ENCODE measurements at places on chromosomes 11 and 22. TPM values are rescaled to one million over a fixed set of nuclear protein-coding genes. Genes with fewer than 3 reads are reported as not detected.

The ATG16L2 gene
- 121 TPM for total RNA-seq

The PICALM gene
- total RNA-seq: 122 TPM

The GLYAT gene
- not detected for total RNA-seq

The GSTT2B gene
- total RNA-seq: not detected

The MAJIN gene
- not detected for total RNA-seq

The MAP6 gene
- total RNA-seq: 0.18 TPM

The UCP3 gene
- total RNA-seq: 5.5 TPM

The TEX12 gene
- 0.32 TPM for total RNA-seq

Measured in T-helper 17 cell (primary cell).